ENCODE measurements at places on chromosomes 3 and 15.
A peak's percentile ranks its signal among the peaks of the same experiment; 100 is the strongest.

DNA sequence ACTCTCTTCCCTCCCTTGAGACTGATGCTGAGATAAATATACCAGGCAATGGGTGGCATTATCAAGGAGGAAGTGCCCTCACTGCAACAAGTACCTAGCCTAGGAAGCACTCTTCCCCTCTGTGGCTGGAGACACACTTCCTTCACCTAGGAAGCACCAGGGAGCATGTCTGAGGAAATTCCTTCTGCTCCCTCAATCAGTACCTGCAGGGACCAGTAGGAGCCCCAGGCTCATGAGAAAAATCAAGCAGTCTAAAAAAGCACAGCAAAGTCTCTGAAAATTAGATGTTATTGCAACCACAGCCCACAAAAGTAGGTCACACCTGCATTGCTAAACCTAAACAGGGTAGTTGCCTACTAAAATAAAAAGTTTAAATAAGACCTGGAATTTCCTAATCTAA is 78.2 kb upstream of the TRPM1 start:
- DNase-seq = no peak

DNA sequence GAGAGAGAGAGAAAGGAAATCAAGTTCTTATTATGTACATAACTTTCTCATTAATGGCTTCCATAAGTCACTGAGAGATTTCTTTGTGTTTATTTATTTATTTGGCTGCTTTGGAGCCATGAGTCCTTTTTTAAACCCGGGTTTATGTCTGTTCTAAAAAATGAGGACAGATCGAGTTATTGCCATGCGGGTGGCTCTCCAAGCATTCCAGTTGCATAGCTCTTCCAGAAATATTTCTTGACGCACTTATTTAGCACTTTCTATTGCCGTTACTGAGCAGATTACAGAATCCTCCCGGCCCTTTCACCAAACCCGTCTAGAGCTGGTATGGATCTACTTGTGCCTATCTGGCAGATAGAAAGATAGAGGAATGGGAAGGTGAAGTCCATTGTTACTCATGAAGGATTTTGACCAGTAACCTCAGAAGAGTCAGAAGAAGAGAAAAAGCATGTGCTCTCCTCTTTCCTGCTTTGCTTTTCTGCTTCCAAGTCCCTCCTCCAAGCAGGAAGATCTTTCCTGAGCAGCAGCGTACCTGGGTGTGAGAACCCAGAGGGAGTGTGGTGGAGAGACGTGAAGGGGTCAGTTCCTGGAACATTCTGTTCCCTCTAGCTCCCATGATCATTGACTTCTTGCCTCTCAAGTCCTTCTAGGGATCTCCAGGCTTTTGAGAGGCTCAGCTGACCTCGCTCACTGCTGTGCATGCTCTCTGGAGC is 112.8 kb downstream of the LPP start:
- no peak for DNase-seq

- DNase-seq = no peak
Observed at GRCh38 chr3:167115331-167115934, 264.7 kb downstream of the ZBBX start.

DNA sequence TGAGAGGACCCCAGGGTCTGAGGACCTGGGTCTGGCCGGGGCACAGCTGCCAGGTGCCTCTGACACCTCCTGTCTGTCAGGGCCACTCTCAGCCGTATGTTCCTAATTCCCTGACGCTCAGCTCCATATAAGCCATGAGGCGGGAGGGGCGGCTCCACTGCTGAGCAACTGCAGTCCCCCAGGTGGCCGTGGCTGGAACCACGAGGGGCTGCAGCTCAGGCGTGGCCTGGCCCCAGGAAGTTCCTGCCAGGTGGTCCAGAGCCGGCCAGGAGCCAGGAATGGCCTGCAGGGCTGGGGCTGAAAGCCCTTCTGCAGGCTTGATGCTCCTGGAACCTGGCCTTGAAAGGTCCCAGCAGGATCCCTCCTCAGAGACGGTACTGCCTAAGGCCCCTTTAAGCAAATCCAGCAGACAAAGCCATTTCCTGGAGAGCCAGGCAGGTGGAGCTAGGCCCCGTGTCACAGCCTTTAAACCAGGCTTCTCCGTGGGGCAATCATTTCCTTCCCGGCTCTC is 118.0 kb downstream of the CHSY1 start:
- DNase-seq = no peak

DNA sequence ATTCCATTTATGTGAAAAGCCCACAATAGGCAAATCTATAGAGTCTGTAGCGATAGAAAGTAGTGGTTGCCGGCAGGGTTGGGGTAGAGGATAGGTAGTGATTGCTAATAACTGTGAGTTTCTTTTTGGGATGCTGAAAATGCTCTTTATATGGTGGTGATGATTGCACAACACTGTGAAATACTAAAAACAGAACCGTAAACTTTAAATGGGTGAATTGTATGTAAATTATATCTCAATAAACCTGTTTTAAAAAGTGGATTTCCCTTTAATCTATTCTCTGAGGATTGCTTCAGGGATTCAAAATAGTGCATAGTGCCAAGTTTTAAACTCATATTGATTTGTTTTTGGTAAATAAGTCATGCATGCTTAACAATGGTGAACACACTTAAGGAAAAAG is 140.2 kb downstream of the LPP start:
- DNase-seq = no peak

- no peak for DNase-seq
Observed at GRCh38 chr3:72887343-72887704, 522 bp upstream of the GXYLT2 start.

GRCh38 chr3:129289201-129289921 is 10.7 kb downstream of the HMCES start:
- DNase-seq = no peak

GRCh38 chr3:112017091-112017490 is 17.4 kb upstream of the TMPRSS7 start:
- DNase-seq = no peak

- no peak for DNase-seq
Observed at GRCh38 chr3:13598926-13599886, 50.3 kb downstream of the FBLN2 start.

GRCh38 chr3:16300881-16301359 is 35.9 kb downstream of the OXNAD1 start:
- DNase-seq = no peak

- DNase-seq = no peak
Observed at GRCh38 chr3:119676020-119676419, 1.2 kb downstream of the COX17 start.

DNA sequence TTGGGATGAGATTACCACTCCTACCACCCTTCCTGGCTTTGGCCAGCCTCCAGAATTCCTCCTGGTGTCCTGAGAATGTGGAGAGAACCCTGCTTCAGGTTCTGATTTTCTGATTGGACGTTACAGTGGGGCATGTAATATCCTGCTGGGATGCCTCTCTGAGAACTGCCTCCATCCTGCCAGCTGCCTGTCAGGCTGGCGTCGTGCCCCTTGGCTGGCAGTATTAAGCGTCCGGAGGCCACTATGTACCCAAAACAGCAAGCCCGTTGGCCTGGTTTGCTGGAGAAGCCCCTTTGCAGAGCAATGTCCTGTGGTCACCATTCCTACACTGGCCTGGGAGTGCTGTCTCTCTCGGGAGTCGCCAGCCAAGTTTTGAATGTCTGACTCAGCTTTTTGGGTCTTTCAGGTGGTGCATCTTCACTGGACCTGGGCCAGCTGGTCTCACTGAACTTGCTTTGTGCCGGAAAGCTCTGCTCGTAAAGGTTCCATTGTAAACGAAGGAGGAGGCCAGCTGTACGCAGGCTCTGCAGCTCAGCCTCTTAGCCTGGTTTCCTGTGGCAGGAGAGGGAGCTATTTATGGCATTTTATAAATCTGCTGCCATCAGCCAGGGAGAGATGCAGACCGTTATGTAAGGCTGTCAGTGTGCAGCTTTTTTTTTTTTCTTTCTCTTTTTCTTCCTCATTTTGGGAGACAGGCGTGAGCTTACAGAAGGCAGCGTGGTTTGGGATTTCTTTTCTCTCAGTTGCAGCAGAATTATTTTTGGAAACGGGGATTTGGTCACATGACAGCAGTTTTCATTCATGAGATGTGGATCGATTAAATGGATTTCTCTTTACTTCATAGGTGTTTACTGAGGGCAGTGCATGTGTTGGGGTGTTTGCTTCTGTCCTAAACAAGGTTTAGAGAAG is 19.0 kb upstream of the TRAK1 start:
- no peak for DNase-seq

- DNase-seq = no peak
Observed at GRCh38 chr3:133527081-133527715, 46.3 kb upstream of the CDV3 start.

DNA sequence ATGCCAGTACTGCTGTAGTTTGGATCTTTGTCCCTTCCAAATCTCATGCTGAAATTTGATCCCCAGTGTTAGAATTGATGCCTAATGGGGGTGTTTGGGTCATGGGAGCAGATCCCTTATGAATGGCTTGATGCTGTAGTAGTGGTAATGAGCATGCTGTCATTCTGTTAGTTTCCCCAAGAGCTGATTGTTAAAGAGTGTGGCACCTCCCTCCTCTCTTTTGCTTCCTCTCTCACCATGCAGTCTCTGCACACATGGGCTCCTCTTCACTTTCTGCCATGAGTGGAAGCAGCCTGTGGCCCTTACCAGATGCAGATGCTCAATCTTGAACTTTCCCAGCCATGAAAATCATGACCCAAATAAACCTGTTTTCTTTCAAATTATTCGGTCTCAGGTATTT is 141.3 kb upstream of the DPPA4 start:
- no peak for DNase-seq

DNA sequence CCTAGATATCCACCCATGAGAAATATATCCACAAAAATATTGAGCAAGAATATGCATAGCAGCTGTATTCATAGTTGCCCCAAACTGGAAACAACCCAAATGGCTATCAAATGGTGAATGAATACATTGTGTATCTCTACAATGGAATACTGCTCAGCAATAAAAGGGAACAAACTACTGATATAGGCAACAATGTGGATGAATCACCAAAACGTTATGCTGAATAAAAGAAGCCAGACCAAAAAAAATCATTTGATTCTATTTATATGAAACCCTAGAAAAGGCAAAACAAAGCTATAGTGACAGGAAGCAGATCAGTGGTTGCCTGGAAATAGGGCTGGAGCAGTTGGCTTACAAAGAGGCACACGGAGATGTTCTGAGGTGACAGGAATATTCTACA is 15.5 kb upstream of the CMTM7 start:
- no peak for DNase-seq

GRCh38 chr15:81427176-81427575 is 53.2 kb upstream of the TMC3 start:
- no peak for DNase-seq

GRCh38 chr3:59850417-59850816 is 800.6 kb upstream of the CFAP20DC start:
- DNase-seq = no peak

GRCh38 chr15:60966316-60966715 is 262.8 kb downstream of the RORA start:
- no peak for DNase-seq

DNA sequence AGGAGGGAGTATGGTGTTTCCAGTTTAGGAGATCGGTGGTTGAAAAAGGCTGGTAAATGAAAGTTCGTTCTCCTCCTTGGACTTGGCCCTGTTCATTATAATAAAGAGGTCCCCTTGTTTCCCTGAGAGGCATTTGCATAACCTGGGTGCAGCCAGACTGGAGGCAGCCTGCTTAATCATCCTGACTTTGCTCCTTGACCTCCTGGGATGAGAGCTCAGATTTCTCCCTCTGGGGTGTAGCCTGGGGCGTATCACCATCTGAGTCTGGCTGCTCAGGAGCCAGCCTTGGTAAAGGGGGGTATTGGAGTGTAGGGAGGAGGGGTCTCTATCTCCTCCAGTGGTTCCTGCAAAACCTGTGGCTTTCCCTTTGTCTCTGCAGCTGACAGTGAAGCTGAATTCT is 21.3 kb upstream of the ACAD9 start:
- DNase-seq = no peak

DNA sequence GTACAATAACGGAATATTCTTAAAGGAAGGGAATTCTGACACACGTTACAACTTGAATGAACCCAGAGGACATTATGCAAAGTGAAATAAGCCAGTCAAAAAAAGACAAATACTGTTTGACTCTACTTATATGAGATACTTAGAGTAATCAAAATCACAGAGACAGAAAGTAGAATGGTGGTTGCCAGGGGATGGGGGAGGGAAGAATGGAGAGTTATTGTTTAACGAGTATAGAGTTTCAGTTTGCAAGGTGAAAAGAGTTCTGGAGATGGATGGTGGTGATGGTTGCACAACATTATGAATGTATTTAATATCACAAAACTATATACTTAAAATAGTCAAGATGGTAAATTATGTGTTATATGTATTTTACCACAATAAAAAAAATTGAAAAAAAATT is 112.9 kb upstream of the ARHGEF3 start:
- DNase-seq = no peak

DNA sequence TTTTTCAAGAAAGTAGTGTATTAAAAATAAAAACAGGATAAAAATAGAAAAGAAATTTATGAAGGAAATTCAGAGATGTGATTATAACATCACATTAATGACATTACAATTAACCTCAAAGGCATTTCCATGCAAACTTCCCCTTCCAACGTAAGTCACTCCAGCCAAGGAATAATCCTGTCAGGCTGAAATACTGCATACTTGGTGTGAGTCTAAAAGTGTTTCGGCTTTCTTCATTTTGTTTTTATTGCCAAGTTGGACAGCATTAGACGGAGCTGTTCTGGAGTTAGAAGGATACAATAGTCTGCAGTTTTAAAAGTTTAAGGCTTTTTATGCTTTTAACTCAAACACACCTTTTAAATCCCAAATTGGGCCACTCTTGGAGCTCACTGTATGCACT is 435.0 kb downstream of the MECOM start:
- no peak for DNase-seq

DNA sequence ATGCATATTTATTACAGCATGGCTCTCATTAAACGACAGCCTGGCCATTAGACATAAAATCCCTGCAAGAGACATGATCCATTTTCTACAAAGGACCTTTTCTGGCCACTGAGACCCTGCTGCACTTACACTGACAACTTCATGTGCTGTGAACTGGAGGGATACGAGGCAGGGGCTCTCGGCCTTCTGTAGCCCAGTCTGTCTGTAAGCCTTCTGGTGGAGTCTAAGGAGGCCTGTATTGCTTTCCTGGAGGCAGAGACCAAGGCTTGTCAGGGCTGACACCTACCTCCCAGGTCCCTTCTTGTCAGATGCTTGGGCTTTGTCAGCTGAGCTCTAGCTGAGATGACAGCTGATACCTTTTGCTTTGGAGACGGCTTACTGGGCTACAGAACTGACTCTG is 776.9 kb upstream of the ARPP21 start:
- no peak for DNase-seq

GRCh38 chr3:63705092-63705645 is 52.7 kb downstream of the SNTN start:
- no peak for DNase-seq

- DNase-seq = peak; percentile 24
Observed at GRCh38 chr3:184381261-184382224, 1.7 kb downstream of the CHRD start.

GRCh38 chr15:31525185-31525695 is 198.6 kb downstream of the KLF13 start:
- no peak for DNase-seq

GRCh38 chr15:72740219-72740618 is 43.3 kb downstream of the ADPGK start:
- no peak for DNase-seq

GRCh38 chr3:27673701-27674100 is 48.4 kb downstream of the EOMES start:
- no peak for DNase-seq

GRCh38 chr3:30864132-30864531 is 30.3 kb downstream of the GADL1 start:
- DNase-seq = no peak

- DNase-seq = no peak
Observed at GRCh38 chr15:85010386-85011159, 28.9 kb downstream of the PDE8A start.

Measured in stimulated activated CD4-positive, alpha-beta T cell treated with anti-CD3 and anti-CD28 coated beads, Interleukin-2, amount 100 ng/mL, for 24 hours (primary cell).